ENCODE measurements at places on chromosomes 5 and 9.

DNA sequence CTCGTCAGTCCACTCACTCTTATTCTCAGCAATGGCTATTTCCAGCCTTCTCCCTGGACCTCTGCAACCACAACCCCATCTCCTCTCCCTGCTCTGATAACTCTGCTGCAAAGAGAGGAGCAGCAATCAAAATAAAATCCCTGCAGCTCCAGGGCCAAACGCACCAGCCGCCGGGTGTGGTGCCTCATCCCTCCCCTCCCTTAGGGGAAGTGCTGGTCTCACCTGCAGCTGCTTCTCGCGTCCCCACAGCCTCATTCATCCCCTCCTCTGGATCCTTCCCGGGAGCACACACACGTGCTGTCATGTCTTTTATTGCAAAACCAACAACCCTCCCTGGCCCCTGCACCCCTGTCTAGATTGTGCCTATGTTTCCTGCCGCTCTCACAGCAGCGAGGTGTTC is 77.8 kb downstream of the TENT4A start:
- no peak for DNase-seq

- DNase-seq: no peak
These were observed 189.7 kb downstream of the PSAT1 start for GRCh38 chr9:78486661-78487060.

- no peak for DNase-seq
These were observed 82.5 kb upstream of the SLC1A3 start for GRCh38 chr5:36523926-36524325.

DNA sequence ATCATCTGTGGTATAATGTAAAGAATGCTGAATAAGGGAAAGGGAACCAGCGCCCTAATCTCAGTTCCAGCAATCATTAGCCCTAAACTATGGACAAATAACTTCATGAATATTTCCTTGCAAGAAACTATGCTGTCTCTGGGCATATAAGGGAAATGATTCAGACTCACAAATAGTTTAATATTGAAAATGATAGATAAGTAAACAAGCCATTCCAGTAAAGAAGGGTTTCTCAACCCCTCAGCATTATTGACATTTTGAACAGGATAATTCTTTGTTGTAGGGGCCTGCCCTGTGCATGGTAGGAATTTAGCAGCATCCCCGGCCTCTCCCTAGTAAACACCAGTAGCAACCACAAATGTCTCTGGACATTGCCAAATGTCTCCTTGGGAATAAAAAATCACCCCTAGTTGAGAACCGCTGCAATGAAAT is 23.8 kb downstream of the C5 start:
- no peak for DNase-seq

GRCh38 chr5:51404255-51404654 is 21.0 kb downstream of the ISL1 start:
- no peak for DNase-seq

- DNase-seq: no peak
These were observed 110.9 kb downstream of the PAX5 start for GRCh38 chr9:36923025-36923625.

DNA sequence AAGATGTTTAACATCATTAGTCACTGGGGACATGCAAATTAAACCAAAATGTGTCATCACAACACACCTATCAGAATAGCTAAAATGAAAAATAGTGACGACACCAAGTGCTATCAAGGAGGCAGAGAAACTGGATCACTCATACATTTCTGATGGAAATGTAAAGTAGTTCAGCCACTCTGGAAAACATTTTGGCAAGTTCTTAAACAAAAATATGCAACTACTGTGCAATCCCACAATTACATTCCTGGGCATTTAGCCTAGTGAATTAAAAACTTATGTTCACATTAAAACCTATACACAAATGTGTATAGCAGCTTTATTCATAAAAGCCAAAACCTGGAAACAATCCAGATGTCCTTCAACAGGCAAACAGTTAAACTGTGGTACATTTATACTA is 53.1 kb downstream of the SVEP1 start:
- DNase-seq: peak; percentile 75

DNA sequence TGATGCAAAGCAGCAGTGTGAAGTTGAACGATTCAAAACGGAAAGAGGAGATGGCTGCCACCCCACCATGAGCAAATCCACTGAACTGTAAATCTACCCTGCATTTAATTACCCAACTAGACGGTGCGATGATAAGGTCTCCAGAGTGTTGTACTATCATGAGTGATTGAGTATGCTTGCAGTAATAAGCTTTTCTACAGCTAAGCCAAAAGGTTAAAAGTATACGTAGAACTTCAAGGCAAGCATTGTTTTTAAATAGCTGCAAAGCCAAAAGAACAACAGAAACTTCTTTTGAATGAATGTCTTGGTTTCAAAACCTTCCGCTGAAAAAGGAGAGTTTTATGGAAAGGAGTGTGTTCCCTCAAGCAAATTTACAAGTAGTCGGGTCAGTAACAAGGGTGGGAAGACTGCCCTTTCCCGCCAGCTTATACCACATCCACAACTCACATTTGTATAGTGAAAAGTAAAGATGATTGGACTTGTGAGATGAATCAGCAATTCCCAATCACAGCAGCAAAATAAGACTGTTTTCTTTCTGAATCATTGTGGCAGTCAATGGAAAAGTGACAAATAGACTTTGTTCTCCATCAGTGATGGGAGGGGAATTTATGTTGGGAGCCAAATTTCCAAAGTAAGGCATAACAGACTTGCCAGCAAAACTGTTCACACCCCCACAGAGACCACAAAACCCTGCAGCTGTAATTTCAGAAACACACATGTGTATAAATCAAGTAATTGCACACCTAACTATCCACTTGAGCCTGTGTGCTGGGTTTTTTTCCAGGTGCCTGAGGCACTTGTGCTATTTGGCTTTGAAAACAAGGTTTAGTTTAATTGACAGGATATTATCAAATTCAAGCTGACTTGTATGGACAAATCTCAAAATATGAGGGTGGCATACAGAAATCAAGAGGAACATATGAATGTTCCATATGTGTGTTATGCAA is 407.7 kb upstream of the GRAMD2B start:
- no peak for DNase-seq

DNA sequence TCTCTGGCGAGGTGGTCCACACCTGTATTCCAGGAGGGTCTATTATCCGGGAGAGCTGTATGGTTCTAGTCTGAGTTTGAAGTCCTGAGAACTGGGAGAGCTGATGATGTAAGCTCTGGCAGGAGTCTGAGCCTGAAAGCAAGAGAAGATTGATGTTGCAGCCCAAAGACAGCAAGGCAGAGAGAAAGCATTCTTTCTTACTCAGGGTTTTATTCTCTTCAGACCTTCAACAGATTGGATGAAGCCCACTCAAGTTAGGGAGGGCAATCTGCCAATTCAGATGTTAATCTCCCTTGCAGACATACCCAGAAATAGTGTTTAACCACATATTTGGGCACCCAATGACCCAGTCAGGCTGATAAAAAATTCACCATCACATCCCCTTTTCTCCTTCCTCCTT is 159.1 kb downstream of the CCDC171 start:
- no peak for DNase-seq

DNA sequence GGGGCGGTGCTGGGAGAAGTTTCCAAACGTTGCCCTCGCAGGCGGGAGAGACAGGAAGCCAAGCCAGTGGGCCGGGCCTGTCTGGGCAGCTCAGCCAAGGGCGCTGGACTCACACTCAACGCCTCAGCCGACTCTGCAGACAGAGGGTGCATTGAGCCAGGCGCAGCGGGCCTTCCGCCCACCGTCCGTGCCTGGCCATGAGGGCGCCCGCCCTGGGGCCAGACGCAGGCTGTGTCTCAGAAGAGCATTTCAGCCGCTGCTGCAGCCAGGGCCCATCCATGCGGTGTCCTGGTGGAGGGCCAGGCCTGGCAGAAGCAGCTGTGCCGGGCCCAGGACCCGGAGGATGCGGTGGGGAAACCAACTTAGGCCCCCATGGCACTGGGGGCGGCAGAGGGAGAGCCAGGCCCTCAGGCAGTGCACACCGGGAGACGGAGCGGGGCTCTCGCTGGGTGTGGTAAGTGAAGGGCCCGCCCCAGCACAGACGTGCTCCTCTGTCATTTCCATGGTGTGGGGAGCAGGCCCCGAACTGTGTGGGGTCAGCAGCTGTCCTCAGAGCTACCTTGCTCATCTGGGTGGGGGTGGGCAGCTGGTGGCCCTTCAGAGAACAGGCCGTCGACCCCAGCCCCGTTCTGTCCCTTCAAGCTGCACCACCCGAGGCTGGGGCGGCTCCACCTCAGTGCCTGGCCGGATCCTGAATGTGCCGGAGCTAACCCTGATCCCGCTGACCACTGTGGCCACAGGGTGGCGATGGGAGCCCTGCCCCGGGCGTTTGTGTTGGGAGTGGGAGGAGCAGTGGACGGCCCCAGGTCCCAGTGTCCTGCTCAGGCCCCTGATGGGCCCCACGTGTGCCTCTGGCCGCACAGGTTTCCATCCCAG is 18.0 kb downstream of the DNLZ start:
- DNase-seq: no peak

- no peak for DNase-seq
These were observed 13.4 kb upstream of the HABP4 start for GRCh38 chr9:96436456-96437126.

DNA sequence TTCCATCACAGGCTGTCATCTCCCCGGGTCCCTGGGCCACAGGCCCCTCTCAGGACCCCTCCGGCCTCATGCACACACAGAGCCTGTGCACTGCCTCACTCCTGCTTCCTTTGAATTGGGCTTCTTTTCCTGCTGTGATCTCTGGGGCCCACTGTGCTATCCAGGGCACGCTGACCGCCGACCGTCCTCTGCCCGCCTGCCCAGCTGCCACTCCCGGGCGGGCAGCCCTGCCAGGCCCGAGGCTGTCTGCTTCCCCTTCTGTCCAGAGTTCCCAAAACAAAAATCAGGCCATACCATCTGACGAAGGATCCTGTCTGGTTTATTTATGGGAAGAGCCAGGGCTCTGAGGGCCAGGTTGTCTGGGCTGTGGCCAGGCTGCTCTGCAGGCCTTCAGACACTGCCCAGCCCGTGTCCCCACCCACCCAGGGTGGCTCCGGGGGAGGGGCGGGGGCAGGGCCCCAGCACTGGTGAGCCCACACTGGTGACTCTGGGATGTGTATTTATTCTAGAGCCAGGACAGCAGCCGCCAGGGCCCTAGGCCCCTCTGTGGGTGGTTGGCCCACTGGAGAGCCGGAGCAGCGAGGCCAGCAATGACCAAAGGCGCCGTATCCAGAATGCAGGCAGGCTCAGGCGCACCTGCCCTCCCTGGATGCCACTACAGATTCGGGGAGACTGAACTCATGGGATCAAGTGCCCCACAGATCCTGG is 57.0 kb downstream of the ADAMTS2 start:
- DNase-seq: no peak

DNA sequence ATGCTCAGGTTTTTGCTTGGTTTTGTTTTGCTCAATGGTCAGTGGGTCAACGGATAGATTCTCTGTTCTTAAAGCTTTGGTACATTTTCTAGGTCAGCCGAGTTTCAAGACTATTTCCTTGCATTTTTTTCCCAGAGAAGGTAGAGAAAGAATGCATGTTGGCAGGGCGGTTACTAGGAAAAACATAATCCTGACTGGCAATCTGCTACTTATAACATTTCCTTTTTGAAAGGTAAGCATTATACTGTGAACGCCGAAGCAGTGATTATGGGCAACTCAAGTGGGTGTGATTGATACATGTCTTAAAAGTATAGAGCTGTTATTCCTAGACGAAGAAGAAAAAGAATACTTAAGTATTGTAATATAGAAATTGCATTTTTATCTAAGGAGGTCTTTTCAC is 273.2 kb downstream of the MAST4 start:
- no peak for DNase-seq

- no peak for DNase-seq
These were observed 5.9 kb upstream of the ERAP2 start for GRCh38 chr5:96870094-96871026.

- peak; percentile 64 for DNase-seq
These were observed 660.8 kb downstream of the TLE1 start for GRCh38 chr9:81028504-81028903.

DNA sequence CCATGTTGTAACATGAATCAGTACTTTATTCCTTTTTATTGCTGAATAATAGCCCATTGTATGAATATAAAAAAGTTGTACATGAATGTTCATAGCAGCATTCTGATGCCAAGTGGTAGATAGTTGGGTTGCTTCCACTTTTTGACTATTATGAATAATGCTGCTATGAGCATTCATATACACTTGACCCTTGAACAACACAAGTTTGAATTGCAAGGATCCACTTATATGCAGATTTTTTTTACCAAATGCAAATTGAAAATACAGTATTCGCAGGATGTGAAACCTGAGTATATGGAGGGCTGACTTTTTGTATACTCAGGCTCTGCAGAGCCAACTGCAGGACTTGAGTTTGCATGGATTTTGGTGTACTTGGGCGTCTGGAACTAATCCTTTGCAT is 14.7 kb upstream of the SIL1 start:
- no peak for DNase-seq

GRCh38 chr9:127053057-127053821 is 69.2 kb downstream of the ANGPTL2 start:
- DNase-seq: no peak

DNA sequence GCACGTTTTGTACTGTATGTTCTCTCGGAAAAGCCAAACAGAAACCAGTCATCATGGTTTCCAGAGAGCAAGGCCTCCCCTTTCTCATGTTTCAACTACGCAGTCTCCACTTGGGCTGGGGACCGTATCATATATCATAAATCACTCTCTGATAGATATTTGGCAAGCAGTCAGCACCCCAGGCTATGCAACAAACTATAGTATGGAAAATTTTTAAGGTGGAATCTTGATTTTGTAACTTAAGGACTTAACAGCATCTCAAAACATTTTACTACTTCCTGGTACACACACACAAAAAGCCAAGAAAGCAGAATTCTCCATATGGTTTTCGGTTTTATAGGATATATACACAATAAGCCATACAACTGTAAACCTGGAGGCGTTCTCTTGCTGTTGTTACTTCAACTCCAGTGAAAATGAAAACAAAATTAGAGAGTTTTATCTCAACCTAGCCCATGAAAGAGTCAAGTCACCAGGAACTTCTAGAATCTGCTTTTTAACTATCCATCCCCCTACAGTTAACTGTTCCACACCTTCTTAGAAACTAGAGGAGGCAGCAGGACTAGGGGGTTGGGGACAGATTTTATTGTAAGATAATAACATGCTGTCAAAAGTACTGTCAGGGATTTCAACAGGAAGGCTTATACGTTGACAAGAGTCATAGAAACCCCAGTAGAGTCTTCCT is 283.4 kb downstream of the NFIB start:
- DNase-seq: no peak
